ENCODE measurements at places on chromosomes 1 and 21.

- no peak for DNase-seq
Measured at GRCh38 chr1:55466373-55466772, 251.2 kb upstream of the USP24 start.

DNA sequence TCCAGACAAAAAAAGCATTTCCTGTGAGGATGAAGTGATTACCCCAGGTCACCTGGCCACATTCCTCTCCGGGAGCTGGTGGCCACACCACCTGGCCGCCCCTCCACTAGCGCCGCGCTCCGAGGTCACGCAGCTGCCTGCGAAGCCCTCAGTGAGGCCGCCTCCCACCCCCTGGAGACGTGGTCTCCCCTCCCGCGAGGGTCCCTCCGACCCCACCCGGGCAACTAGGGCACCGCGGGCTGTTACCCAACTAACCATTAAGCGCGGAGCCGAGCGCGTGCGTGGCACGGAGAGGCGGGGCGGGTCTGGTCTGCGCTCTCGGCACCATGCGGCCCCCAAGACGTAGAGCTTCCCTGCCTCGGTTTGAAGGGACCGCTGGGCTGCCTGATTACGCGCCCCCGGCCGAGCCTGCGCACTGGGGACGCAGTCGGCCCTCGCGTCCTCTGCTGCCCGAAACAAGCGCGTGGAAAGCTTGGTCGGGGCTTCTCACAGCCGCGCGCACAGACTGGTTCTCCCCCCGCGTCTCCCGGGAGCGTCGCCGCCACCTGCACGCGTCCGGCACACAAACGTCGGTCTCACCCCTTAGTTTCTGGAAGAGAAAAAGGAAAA lies 106.5 kb downstream of the SLC16A1 start:
- DNase-seq = peak; percentile 60

- DNase-seq = no peak
Measured at GRCh38 chr1:87144316-87144895, 184.3 kb upstream of the LMO4 start.

DNA sequence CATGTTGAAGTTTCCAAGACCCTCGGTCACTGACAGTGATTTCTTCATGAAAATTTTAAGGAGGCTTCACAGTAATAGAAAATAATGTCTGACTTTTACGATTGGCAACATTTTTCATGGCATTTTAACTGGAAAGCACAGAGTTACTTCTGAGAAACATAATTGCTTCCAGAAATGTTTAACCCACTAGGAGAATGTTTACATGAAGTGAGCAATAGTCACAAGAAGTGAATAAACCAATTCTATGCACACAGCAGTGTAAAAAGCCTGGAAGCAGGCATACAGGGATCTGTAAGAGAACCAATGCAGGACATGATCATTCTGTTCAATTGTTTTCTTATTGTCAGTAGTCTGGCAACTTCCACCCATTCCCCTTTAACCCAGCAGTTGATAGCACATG lies 316.2 kb upstream of the CXADR start:
- DNase-seq = no peak
